ENCODE measurements at places on chromosomes 5 and 9.
A peak's percentile ranks its signal among the peaks of the same experiment; 100 is the strongest.

- no peak for DNase-seq
Observed at GRCh38 chr5:153445875-153446579, 44.4 kb upstream of the GRIA1 start.

DNA sequence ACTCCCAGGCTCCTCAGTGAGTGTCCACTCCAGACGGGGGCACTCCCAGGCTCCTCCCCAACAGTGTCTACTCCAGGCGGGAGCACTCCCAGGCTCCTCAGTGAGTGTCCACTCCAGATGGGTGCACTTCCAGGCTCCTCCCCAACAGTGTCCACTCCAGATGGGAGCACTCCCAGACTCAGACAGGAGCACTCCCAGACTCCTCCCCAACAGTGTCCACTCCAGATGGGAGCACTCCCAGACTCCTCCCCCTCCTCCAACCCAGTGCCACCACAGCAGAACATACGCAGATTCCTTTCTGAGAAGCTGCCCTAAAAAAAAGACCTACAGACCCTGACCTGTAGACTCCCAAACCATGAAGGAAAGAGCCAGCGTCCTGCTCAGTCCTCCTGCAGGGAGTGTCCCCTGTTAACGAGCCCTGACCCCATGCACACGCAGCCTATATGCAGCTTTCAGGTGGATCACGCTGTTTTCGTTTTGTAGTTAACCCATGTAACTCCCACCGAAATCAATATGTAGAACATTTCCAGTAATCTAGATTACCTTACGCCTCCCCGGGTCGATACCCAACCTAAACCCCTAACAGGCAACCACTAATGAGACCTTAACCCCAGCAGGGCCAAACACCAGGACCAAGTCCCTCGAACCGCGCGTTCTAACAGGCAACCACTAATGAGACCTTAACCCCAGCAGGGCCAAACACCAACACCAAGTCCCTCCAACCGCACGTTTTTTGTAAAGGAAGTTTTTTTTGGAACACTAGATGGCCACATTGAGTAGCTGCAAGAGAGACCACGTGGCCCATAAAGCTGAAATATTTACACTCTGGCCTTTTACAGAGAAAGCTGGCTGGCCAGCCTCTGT, 15.7 kb downstream of the PNPLA7 start:
- DNase-seq = no peak

GRCh38 chr5:163569284-163569683, 63.9 kb downstream of the MAT2B start:
- peak; percentile 24 for DNase-seq

- DNase-seq = peak; percentile 5
Observed at GRCh38 chr5:142542906-142543305, 143.0 kb downstream of the FGF1 start.

GRCh38 chr5:100755435-100755834, 147.6 kb downstream of the ST8SIA4 start:
- DNase-seq = no peak

DNA sequence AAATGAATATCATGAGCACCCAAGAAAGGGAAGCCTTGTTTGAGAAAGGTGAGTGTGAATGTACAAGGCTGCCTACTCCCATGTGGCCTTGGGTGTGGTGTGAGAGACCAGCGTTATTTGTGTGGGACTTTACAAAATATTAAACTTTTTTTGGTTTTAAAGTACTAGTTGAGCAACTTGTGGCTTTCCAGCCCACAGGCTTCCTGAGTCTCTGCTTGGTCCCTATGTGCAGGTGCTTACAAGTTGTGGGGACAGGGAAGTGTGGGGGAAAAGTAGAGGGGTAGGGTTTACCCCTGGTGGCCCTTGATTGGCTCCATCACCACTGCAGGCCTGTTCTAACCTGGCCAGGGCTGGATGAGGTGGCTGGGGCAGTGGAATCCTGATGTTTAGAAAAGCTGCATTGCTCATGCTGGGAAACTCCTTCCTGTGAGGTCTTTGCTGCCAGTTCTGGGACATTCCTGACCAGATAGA, 19.7 kb downstream of the PTTG1 start:
- no peak for DNase-seq

- no peak for DNase-seq
Observed at GRCh38 chr5:163963881-163964280, 458.5 kb downstream of the MAT2B start.

GRCh38 chr5:158756871-158757270, 342.8 kb downstream of the EBF1 start:
- no peak for DNase-seq

- no peak for DNase-seq
Observed at GRCh38 chr9:117750401-117750800, 46.2 kb downstream of the TLR4 start.

DNA sequence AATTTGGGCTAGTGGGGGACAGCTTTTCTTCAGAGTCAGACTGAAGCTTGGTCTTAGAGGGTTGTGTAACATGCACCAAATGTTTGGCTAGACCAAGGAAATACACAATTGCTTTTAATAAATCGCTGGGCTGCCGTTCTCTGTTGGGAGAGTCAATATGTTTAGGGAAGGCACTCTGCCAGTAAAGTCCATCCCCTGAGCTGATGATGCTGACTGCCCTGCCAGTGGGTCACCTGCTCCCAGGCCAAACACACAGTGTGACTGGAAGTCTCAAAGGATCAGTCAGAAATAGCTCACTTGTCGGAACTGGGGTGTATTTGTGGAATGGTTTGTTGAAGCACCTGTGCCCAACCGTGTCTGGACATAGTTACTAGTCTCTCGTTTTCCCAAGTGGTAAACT, 17.9 kb upstream of the ZNF474 start:
- no peak for DNase-seq

DNA sequence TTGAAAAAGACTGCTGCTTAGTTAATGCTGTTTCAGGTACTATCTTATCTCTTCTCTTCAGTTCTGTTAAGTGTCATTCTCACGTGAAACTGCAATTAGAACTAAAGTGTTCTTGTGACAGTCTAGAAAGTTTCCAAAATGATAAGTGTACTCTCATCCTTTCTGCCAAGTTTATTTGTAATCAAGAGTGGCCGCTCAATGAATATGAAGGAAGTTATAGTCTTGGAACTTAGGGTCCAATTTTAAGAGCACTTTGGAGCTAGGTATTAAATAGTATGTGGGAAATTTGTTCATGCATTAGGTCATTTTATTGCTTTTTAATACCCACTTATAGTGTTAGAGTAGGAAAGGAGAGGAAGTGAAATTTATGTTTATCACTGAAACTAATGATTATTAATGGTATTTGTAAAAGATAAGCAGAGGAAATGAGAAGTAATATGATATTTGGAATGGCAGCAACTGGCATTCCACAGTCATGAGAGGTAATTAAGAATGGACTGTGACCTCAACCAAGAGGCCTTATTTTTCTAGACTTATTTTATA, 20.4 kb downstream of the XRCC4 start:
- DNase-seq = no peak

Measured in hippocampal formation (tissue), 2 donors.